ENCODE measurements at places on chromosomes 12 and 14. TPM values are rescaled to one million over a fixed set of nuclear protein-coding genes. Genes with fewer than 3 reads are reported as not detected.

GRCh38 chr12:49233842-49234526 lies 30.9 kb upstream of the TUBA1C start:
- peak overlapping the region; percentile 67 for H3K4me3 ChIP-seq
- H3K36me3 ChIP-seq: no peaks in the 10 kb centered on the region
- H3K27ac ChIP-seq: peak overlapping the region; percentile 73
- peak; percentile 4 for DNase-seq
- peaks cover 13% of the 10 kb centered on the region for H3K27me3 ChIP-seq
- peaks cover 9% of the 10 kb centered on the region for H3K4me1 ChIP-seq

- H3K36me3 ChIP-seq: no peaks in the 10 kb centered on the region
- peaks cover 12% of the 10 kb centered on the region for H3K27me3 ChIP-seq
- no peak for DNase-seq
- H3K4me1 ChIP-seq: no peaks in the 10 kb centered on the region
- H3K4me3 ChIP-seq: no peak overlapping the region
These were observed 119.9 kb downstream of the CACNA1C start for GRCh38 chr12:2172491-2173214.

DNA sequence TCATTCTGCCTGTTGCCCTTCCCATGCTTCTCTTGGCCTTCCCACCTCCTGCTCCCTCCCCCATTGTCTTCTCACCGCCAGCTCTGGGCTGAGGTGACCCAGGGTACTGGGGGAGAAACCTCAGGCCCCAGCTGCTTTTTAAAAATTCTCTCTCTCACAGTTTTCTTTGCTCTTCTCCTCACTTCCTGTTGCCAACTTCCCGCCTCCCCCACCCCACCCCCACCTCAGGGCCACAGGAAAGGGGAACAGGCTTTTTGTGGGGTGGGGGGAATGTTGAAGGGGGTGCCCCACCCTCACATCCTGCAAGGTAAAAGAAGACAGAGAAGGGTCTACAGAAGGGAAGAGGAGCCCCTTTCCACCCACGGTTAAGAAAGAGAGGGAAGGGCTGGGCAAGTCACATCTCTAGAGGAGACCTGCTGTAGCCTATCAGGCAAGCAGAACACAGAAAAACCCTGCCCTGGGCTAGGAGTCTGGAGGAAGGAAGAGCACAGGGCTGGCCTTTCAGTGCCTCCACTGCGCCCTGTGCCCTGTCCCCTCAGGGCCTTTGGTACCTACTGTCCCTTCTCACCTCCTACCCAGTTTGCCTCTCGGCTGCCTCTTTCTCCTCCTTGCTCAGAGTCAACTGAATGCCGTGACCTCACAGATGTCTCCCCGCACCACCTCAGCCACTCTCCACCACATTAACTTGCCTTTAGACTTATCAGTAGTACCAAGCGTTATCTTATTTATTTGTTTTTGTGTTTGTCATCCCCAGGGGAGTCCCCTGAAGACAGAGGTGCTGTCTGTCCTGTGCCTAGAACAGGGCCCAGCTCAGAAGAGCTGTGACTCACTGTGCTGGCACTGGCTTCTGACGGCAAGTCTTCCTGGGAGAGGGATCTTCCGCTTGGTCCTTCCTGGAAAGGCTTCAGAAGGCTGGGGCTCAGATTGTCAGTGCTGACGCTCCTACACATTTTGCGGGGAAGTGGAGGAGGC lies 1.7 kb downstream of the ARHGAP9 start:
- DNase-seq: peak; percentile 46
- H3K36me3 ChIP-seq: peaks cover 36% of the 10 kb centered on the region
- peak overlapping the region; percentile 93 for H3K4me3 ChIP-seq
- H3K27me3 ChIP-seq: no peaks in the 10 kb centered on the region
- peak overlapping the region; percentile 97 for H3K27ac ChIP-seq
- H3K4me1 ChIP-seq: peaks cover 54% of the 10 kb centered on the region

DNA sequence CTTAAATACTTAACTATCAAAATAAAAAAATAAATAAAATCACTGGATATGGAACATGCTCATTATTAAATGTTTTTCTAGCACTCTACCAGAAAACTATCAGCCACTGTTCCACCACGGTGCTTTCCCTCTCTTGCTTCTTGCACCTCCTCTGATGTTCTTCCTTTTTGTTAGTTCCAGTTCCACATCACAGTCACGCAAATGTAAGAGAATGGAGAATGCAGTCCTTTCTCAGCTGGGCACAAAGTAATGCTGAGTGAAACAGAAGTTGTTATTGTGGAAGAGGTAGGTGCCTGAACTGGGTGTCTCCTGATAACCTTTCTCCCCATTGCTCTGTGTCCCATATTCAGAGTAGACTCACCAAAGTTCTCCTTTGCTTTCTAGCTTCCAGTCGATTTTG lies 1116.9 kb upstream of the TMEM132C start:
- no peak overlapping the region for H3K4me3 ChIP-seq
- no peak overlapping the region for H3K27ac ChIP-seq
- H3K4me1 ChIP-seq: no peaks in the 10 kb centered on the region
- no peak for DNase-seq
- H3K36me3 ChIP-seq: no peaks in the 10 kb centered on the region

DNA sequence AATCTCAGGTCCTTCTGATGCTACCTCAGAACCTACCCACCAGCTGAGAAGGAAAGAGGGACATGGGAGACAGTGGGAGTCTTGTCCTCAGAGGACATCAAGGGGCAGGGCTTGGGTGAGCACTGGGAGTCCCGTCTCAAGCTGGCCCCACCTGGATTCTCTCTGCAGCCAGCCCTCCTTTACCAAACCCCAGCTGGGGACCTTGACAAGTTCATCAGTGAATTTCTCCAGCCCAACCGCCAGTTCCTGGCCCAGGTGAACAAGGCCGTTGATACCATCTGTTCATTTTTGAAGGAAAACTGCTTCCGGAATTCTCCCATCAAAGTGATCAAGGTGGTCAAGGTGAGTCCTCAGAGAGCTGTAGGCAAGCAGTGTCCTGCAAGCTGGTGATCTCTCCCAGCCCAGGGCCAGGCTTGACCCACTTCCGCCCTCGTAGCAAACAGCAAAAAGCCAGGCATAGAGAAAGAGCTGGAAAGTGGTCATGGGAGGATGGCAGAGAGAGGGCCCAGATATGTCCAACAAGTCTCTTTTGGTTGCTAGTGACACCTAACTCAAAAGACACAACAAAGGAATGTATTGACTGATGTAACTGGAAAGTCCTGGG lies 14.2 kb upstream of the OAS2 start:
- DNase-seq: no peak
- H3K27me3 ChIP-seq: no peaks in the 10 kb centered on the region
- H3K36me3 ChIP-seq: peaks cover 69% of the 10 kb centered on the region
- peak overlapping the region; percentile 40 for H3K27ac ChIP-seq
- H3K4me3 ChIP-seq: no peak overlapping the region

GRCh38 chr12:95721320-95721719 lies 69.2 kb downstream of the NTN4 start:
- H3K36me3 ChIP-seq: no peaks in the 10 kb centered on the region
- peaks cover 6% of the 10 kb centered on the region for H3K27me3 ChIP-seq
- H3K4me1 ChIP-seq: no peaks in the 10 kb centered on the region
- no peak overlapping the region for H3K27ac ChIP-seq
- no peak for DNase-seq

DNA sequence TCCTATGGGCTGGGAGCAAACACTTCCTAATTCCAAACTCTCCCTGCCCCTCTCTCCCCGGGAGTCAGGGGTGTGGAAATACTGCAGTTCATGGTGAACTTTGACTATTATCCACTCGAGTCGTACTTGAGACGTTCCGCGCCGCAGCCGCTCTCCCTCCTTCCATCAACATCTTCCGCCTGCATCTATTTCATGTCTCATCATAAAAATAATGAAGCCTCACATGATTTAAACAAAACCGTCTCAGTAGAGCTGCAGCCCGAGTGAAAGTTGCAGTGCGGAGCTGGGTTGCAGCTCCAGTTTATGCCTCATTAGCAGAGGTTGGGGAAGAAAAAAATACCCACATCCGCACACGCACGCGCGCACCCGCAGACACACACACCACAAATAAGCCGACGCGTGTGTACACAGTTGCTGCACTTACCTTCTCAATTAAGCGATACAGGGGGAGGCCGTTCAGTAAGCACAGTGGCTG lies 283 bp downstream of the LMO3 start:
- H3K4me3 ChIP-seq: no peak overlapping the region
- peaks cover 10% of the 10 kb centered on the region for H3K4me1 ChIP-seq
- peaks cover 36% of the 10 kb centered on the region for H3K27me3 ChIP-seq
- H3K36me3 ChIP-seq: no peaks in the 10 kb centered on the region
- peak overlapping the region; percentile 29 for H3K27ac ChIP-seq
- DNase-seq: no peak

DNA sequence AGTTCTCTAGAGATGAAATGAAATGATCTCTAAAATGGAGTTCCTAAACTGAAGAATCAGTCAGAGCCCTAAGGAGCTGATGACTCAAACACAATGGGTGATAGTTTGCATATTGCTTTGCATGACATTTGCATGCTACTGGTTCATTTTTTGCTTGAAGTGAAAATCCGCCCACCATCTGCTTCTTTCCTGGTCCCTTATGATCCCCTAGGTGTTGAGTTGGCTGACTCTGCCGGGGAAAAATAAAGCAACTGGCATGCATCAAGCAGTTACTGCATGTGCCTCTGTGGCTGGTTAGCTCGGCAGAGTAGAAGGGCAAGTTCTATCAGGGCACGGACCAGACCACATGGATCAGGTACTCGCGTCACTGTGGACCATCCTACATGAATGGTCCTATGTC lies 151.1 kb downstream of the PPM1H start:
- H3K36me3 ChIP-seq: no peaks in the 10 kb centered on the region
- peaks cover 14% of the 10 kb centered on the region for H3K4me1 ChIP-seq
- H3K4me3 ChIP-seq: no peak overlapping the region

- DNase-seq: no peak
- no peak overlapping the region for H3K27ac ChIP-seq
- peaks cover 2% of the 10 kb centered on the region for H3K27me3 ChIP-seq
- H3K4me1 ChIP-seq: peaks cover 16% of the 10 kb centered on the region
These were observed 2.9 kb upstream of the DHRS2 start for GRCh38 chr14:23633160-23633701.

- H3K27ac ChIP-seq: no peak overlapping the region
- H3K4me1 ChIP-seq: peaks cover 45% of the 10 kb centered on the region
- H3K4me3 ChIP-seq: no peak overlapping the region
- H3K27me3 ChIP-seq: no peaks in the 10 kb centered on the region
- H3K36me3 ChIP-seq: peaks cover 41% of the 10 kb centered on the region
These were observed 4.1 kb downstream of the RTRAF start for GRCh38 chr14:51993285-51993920.

DNA sequence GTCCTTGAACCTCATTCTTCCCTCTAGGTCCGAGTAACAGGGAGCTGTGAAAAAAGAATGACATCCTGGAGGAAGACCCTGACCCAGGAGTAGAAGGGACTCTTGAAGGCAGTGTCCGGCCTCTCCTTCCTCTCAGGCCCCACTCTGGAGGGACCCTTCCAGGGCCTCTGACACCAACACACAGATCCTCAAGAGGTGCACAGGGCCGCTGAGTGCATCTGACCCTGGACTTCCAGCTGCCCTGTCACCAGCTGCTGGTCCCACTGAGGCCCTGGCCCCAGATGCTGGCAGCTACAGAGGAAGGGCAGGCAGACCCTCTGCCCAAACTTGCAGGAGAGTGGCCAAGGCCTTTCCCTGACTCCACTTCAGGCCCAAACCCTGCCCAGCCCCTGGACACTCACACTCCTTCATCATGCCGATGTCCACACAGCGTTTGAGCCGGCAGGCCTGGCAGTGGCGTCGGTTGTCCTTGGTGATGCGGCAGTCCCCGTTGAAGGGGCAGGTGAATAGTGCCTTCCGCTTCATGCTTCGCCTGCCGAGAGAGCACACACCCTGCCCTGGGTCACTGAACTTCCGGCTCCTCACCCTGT lies 40.1 kb downstream of the VDR start:
- peaks cover 91% of the 10 kb centered on the region for H3K4me1 ChIP-seq
- DNase-seq: no peak
- peaks cover 81% of the 10 kb centered on the region for H3K36me3 ChIP-seq
- H3K4me3 ChIP-seq: peak overlapping the region; percentile 37
- peak overlapping the region; percentile 80 for H3K27ac ChIP-seq

GRCh38 chr14:79578470-79578869 lies 632.8 kb downstream of the DIO2 start:
- no peak overlapping the region for H3K27ac ChIP-seq
- no peaks in the 10 kb centered on the region for H3K36me3 ChIP-seq
- no peaks in the 10 kb centered on the region for H3K27me3 ChIP-seq
- DNase-seq: no peak

- no peaks in the 10 kb centered on the region for H3K36me3 ChIP-seq
- DNase-seq: no peak
- H3K27ac ChIP-seq: no peak overlapping the region
- H3K27me3 ChIP-seq: peaks cover 38% of the 10 kb centered on the region
- H3K4me3 ChIP-seq: no peak overlapping the region
These were observed 142.5 kb downstream of the PHLDA1 start for GRCh38 chr12:75888874-75889613.

GRCh38 chr14:35047976-35048513 lies 2.0 kb downstream of the FAM177A1 start:
- no peak for DNase-seq
- peak overlapping the region; percentile 59 for H3K27ac ChIP-seq
- H3K36me3 ChIP-seq: peaks cover 16% of the 10 kb centered on the region
- no peaks in the 10 kb centered on the region for H3K27me3 ChIP-seq
- H3K4me1 ChIP-seq: peaks cover 28% of the 10 kb centered on the region

GRCh38 chr12:94433744-94434143 lies 25.9 kb downstream of the CEP83 start:
- no peak overlapping the region for H3K27ac ChIP-seq
- peaks cover 23% of the 10 kb centered on the region for H3K36me3 ChIP-seq
- no peaks in the 10 kb centered on the region for H3K27me3 ChIP-seq
- no peak overlapping the region for H3K4me3 ChIP-seq

- H3K27me3 ChIP-seq: no peaks in the 10 kb centered on the region
- no peak overlapping the region for H3K4me3 ChIP-seq
- H3K4me1 ChIP-seq: peaks cover 40% of the 10 kb centered on the region
- DNase-seq: no peak
These were observed 8.9 kb downstream of the PDE1B start for GRCh38 chr12:54558311-54558710.

- DNase-seq: no peak
- H3K4me1 ChIP-seq: no peaks in the 10 kb centered on the region
- H3K36me3 ChIP-seq: no peaks in the 10 kb centered on the region
- H3K27ac ChIP-seq: no peak overlapping the region
- H3K27me3 ChIP-seq: peaks cover 2% of the 10 kb centered on the region
These were observed 19.8 kb downstream of the TPH2 start for GRCh38 chr12:71958457-71958856.

- no peak for DNase-seq
- H3K27ac ChIP-seq: no peak overlapping the region
- no peaks in the 10 kb centered on the region for H3K36me3 ChIP-seq
- no peak overlapping the region for H3K4me3 ChIP-seq
- H3K4me1 ChIP-seq: no peaks in the 10 kb centered on the region
- H3K27me3 ChIP-seq: peaks cover 3% of the 10 kb centered on the region
These were observed 56.0 kb upstream of the HECTD1 start for GRCh38 chr14:31263485-31264133.

Gene DACT1
- 2.3 TPM for total RNA-seq

Gene RNF212B
- not detected for total RNA-seq

Gene FAIM2
- 0.49 TPM for total RNA-seq

Gene PPP4R3A
- 130 TPM for total RNA-seq

Gene NDRG2
- total RNA-seq: 1.5 TPM

Gene CLEC6A
- not detected for total RNA-seq

Gene KCNJ8
- total RNA-seq: not detected

Gene DHH
- total RNA-seq: not detected

Measured in activated T-helper 1 cell treated with anti-CD3 and anti-CD28 coated beads, Interleukin-12 subunit alpha, Interleukin-12 subunit beta, Interleukin-2, Interleukin-4 antibody, amounts not matched to agents 30 ng/mL and 10 ng/mL and 1 ng/mL, durations not matched to agents 14 hours and 24 hours and 36 hours (primary cell).